ENCODE measurements at places on chromosomes 1 and 21.

DNA sequence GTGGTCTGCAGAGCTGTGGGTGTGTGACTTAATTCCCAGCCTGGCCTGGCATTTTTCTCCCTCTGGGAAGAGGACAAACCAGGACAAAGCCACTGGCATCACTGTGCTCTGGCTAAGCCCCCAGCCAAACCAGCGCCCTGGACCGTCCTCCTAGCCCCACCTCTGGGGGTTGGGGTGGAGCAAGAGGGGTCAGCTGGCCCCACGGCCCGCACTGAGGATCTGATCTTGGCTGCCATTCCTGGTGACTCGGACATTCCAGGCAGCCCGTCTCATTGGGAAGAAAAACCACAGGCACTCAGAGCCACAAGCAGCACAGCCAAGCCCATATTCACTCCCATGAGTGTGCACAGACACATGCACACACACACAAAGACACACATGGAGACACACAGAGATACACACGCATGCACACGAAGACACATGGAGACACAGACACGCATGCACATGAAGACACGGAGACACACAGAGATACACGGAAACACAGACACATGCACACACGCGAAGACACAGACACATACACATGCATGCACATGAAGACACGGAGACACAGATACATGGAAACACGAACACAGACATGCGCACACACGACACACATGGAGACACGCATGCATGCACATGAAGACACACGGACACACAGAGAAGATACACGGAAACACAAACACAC is 2.3 kb upstream of the MXRA8 start:
- DNase-seq: no peak

GRCh38 chr1:1407636-1408318 is 684 bp upstream of the MRPL20 start:
- no peak for DNase-seq

- DNase-seq: no peak
Observed at GRCh38 chr1:4172644-4173599, 272.9 kb upstream of the C1orf174 start.

- peak; percentile 8 for DNase-seq
Observed at GRCh38 chr1:198530953-198531352, 9.5 kb downstream of the ATP6V1G3 start.

DNA sequence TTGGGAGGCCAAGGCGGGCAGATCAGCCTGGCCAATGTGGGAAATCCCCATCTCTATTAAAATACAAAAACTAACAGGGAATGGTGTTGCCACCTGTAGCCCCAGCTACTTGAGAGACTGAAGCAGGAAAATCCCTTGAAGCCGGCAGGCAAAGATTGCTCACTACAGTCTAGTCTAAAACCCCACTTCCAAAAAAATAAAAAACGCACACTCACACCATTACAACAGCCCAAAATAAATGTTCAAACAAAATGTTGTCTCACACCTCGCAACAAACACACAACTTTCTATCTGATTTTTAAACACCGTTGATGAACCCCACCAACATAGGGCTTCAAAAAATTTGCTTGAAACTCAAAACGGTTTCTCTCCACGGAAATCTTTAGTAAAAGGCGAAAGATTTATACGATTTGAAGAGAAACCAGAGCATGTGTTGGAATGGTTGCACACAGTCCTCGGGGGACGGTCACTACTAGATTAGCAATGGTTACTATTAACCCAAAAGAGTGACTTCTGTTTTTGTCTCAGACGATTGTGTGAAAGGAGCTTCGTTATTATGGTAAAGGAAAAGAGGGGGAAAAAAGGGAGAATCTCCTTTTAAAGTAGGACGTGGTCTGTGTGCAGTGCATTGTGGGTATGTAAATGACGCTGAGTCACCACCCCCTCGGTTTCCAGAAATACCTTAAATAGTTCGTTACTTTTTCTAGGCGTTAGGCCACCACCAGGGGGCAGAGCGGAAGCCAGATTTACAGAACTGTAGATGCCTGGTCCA is at the start of gene RNU5D-1:
RNU5D-1 (minus strand) TSS at position 430 of the 772 bp plus-strand sequence.
- peak; percentile 97 for DNase-seq

DNA sequence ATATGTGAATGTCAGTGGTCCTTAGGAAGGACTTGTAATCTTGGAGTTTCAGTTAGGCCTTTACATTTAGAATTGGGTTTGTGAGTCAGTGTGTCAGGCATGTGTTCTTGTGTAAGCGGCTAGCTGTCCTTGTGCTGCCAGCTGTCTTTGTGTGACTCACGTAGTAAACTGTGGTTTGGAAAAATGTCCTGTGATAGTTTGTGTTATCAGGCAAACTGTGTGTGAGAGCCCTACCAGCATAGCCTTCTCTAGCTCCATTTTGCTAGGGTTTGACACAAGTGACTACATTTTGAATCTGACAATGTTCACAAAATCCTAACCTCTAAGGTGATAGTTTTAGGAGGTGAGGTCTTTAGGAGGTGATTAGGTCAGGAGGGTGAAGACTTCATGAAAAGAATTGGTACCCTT is 6.9 kb upstream of the SLC35D1 start:
- no peak for DNase-seq

GRCh38 chr1:221753828-221754188 is 11.9 kb upstream of the DUSP10 start:
- no peak for DNase-seq

GRCh38 chr1:69737527-69738185 is 169.9 kb downstream of the LRRC7 start:
- DNase-seq: peak; percentile 50

GRCh38 chr1:247102381-247102780 is 1.8 kb downstream of the ZNF669 start:
- no peak for DNase-seq

DNA sequence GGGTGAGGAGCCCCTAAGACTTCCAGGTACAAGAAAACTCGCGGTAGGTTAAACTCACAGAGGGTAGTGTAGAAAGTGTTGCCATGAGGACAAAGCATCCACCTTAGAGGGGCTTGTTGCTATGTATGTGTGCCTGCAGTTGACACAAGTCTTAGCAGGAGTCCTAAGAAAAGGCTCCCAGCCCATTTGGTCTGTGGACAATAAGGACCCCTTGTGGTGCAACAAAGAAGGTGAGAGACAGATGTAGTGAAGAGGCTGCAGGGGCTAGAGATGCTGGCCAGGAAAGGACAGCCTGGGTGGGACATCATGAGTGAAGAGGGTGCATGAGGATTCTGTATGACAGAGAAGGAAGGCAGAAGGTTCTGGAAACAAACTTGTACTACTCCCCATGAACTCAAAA is 36.3 kb upstream of the IL10 start:
- no peak for DNase-seq

DNA sequence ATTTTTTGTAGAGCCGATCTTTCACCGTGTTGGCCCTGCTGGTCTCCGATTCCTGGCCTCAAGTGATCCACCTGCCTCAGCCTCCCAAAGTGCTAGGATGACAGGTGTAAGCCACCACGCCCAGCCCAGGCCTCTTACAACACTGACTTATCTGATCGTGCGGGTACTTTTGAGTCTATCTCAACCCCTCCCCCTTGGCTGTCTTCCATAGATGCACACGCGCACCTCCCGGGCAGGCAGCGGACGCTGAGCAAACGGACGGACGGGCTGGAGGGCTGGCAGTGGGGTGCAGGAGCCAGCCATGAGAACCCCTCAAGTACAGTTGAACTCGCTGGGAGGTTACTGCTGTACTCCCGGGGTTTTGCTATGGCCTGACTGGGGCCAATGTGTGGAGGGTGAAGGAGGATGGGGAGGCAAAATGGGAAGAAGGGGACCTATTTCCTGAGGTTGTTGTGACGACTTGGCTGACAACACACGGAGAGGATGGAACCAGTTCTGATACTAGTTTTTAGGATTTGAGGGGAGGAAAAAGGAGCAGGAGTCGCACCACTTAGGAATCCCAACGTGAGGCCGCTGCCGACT is 959 bp downstream of the CD58 start:
- peak; percentile 31 for DNase-seq

DNA sequence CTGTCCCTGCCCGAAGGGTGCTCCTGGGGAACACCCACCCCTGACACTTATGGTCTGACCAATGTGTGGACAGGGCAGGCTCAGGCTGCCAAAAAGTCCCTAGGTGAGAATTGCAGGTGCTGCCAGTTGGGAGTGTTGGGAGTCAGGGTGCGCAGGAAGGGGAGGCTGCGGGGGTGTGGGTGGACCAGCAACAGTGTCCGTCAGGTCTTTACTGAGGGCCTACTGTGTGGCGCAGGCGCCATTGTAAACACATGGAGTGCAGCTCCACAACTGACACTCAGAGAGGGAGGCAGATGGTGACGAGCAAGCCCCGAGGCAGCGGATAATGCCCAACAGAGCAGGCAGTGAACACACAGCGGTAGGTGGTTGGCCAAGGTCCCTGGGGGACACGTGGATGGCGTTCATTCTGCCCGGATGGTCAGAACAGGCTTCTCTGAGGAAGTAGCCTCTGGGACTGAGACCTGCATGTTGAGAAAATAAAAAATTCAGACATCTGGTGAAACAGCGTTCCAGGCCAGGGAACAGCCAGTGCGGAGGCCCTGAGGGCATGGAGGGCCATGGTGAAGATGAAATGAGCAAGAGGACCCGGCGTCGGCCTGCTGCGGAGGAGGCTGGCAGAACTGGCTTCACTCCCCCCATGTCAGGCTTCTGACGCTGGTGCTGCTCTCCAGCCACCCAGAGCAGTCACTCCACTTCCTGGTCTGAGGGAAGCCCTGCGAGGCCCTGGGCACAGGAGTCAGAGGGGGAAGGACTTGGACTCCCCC is 136.2 kb upstream of the ZBTB40 start:
- no peak for DNase-seq

- no peak for DNase-seq
Observed at GRCh38 chr1:26221094-26221493, 12.9 kb upstream of the CEP85 start.

- no peak for DNase-seq
Observed at GRCh38 chr1:81493102-81493869, 307.4 kb upstream of the ADGRL2 start.

- no peak for DNase-seq
Observed at GRCh38 chr1:114986286-114986685, 43.3 kb upstream of the TSHB start.

DNA sequence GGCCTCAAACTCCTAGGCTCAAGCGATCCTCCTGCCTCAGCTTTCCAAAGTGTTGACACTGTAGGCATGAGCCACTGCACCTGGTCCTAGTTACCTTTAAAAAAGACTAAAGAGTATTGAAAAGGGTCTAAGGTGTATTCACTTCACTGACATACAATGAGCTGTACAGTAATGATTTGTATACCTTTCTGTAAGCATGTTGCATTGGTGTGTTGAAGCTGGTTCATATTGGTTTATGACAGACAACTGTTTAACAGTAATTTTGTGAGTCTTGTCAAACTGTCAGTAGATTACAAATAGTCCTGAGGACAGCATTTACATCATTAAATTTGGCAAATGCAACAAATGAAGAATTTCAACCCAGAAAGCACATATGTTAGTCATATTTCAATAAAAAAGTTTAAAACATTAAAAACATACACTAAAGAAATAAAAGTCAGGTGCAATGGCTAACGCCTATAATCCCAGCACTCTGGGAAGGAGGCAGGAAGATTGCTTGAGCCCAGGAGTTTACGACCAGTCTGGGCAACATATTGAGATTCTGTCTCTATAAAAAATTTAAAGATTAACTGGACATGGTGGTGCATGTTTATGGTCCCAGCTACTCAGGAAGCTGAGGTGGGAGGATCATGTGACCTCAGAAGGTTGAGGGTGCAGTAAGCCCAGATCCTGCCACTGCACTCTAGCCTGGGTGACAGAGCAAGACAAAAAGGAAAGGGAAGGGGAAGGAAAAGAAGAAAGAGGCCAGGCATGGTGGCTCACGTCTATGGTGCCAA is 88.3 kb upstream of the HP1BP3 start:
- DNase-seq: no peak

DNA sequence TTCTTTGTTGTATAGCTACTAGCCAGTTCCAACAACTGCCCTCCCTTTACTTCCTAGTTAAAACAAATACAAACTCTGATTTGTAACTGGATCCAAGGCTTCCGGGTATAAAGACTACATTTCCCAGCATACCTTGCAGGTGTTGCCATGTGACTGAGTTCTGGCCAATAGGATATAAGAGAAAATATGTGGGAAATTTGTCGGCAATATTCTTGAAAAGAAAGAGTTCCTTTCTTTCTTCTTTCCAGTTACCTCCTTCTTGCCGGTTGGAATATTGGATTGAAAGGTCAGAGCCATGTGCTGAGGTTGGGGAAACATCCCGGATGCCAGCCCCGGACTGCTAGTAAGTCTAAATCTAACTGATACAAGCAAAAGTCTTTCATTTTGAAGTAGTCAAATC is 23.0 kb upstream of the ZBTB40 start:
- peak; percentile 56 for DNase-seq

GRCh38 chr1:83799594-83799993 is 199.3 kb downstream of the TTLL7 start:
- no peak for DNase-seq

DNA sequence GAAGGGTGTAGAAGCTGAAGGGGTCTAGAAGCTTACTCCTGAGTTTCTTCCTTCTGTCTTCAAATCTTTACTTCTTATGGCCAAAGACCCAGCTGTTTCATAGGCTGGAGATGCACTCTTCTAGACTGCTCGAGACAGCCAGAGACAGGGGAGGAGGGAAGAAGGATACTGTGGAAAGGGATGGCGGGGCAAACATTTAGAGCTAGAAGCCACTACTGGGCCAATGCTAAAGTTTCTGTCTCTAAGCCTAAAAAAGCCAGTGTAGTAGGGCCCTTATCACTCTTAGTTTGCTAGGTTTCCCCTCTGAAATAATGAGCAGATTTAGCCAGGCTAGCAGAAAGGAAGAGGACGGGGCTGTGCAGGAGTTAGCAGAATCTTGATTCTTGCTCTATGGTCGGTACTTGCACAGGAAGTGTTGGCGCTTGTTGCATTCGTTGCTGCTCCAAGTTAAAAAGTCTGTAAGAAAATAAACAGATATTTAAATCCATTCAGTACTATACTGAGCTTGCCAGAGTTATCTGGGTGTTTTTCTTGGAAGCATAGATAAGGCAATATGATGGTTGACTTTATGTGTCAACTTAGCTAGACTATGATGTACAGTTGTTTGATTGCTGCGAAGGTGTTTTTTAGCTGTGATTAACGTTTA is 16.9 kb downstream of the REG4 start:
- DNase-seq: no peak

GRCh38 chr1:175158170-175158591 is 34.4 kb downstream of the KIAA0040 start:
- no peak for DNase-seq

DNA sequence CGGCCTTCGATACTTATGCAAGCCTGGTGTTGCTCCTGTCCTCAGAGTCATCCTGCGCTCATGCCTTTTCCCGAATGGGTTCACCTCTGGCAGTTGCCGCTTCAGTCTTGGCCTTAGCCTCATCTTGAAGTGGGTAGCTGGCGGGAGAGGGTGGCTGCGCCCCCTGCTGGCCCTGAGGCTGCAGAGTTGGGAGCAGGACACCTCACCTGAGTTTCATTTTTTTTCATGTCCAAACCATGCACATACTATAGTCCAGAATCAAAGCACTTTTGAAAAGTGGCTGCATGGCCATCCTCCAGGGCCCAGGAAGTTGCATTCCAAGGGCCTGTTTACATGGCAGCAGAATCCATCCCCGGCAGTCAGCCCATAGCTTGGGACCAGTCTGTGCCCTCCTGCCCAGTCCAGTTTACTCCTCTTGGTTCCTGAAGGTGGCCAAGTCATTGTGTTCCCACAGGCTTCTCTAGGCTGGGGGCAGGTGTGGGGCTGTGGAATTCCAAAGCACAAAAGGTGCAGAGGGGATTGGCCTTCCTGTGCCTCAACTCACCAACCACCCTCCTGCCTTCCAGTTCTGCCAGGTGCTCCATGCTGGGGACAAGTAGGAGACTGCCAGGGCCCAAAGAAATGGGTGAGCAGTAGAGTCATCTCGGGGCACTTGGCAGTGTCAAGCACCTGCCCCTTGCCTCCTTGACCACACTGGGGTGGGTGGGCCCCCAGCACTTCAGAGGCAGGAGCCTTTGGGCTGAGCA is 44.0 kb downstream of the YARS1 start:
- DNase-seq: peak; percentile 64

Measured in SHP77 (cell line).